Activated T-helper 9 cell treated with anti-CD3 and anti-CD28 coated beads, Interleukin-2, amount 50 U/mL, for 16 hours (primary cell): ENCODE measurements at places on chromosomes 6 and 20.

GRCh38 chr6:15363523-15364400 lies 117.9 kb downstream of the JARID2 start:
- DNase-seq, result no peak

- no peak for DNase-seq
These were observed 59.8 kb downstream of the GOPC start for GRCh38 chr6:117542493-117542892.

DNA sequence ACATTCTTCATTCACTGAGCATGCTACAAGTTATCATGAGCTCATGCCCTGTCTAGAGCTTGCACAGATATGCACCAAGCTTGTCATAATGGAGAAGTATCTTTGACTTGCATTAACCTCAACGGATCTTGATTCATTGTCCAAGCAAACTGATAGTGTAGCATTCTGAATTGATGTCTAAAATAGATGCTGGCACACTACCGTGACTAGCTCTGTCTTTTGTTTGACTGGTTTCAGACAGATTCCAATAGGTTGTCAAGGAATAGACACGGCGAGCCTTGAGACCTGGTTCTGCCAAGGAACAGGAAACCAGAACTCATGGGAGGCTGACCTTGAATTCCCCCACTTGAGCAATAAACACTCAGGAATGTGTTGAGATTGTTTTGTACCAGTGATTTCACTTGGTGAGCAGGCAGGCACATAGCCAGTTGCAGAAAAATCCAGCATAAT lies 1153.1 kb upstream of the GJE1 start:
- no peak for DNase-seq

GRCh38 chr6:89290401-89291155 lies 24.5 kb downstream of the GABRR2 start:
- no peak for DNase-seq

GRCh38 chr6:24219670-24220069 lies 93.7 kb downstream of the NRSN1 start:
- no peak for DNase-seq

- DNase-seq, result no peak
These were observed 17.0 kb downstream of the CRISP1 start for GRCh38 chr6:49849213-49849907.

GRCh38 chr20:55009066-55009465 lies 533.7 kb downstream of the DOK5 start:
- no peak for DNase-seq

DNA sequence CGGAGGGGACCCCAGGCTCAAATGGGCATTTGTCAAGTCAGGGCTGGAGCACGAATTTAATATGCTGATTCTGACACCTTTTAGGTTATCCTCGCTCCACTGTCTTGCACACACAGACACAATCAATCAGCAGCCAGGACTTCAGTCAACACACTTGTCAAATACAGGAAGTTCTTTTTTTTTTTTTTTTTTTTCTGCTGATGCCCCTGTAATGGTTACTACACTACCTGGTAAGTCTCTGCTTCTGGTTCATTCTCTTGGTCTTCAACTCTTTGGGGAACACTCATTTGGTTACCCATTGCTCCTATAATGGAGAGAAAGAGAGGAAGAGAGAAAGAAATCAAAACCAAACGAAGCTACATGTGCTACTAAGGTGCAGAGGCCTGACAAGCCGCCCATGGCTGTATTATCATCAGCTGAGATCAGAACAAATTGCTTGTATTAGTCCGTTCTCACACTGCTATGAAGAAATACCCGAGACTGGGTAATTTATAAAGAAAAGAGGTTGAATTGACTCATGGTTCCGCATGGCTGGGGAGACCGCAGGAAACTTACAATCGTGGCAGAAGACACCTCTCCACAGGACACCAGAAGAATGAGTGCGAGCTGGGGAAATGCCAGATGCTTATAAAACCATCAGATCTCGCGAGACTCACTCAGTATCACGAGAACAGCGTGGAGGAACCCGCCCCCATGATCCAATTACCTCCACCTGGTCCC lies 11.8 kb downstream of the BCAS1 start:
- no peak for DNase-seq

DNA sequence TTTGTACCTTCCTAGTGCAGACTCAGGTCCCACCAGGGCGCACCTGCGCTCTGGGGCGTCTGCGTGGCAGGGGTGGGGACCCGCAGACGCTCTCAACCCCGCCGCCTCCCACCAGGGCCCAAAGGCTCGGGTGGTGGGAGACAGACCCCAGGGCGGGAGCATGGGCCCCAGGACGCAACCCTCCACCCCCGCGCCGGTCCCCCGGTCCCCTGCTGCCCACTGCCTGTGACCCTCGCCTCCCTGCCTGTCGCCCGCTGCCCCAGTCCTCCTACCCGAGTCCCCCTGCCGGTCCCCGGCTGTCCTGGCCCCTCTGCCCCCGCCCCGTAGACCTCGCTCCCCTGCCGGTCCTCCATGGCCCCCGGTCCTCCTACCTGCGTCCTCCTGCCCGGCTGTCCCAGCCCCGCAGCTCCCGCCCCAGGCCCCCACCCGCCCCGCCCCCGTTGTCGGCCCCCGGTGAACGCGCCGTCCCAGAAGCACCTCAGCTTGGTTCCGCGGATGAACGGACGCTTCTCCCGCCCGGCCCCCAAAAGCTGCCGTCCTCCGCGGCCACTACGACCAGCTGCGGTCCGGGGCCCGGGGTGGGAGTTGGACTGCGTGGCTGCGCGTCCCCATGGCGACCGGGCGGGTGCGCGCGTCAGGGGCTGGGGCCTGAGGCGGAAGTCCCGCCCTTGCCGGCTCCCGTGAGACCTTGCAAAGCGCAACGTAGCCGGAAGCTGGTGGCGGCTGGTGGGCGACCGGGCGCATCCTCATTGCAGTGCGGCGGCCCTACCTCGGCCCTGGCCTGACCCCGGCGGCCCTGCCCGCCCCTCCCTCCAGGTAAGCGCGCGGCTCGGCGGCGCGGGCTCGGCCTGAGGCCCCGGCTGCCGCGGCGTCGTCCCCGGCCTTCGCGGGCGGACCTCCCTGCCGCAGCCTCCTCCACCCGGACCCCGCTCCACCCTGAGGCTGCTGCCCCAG lies at the start of gene ARFGAP1:
Gene ARFGAP1 (plus strand): TSS at position 709 of the 954 bp plus-strand sequence. CDS start 2,768 bp downstream, outside the sequence.
- DNase-seq, result peak; percentile 87

- DNase-seq, result no peak
These were observed 1.4 kb upstream of the RALY start for GRCh38 chr20:33992145-33992922.

GRCh38 chr6:51856508-51856907 lies 230.9 kb downstream of the PKHD1 start:
- no peak for DNase-seq
